ENCODE measurements at places on chromosomes 4 and X. TPM values are rescaled to one million over a fixed set of nuclear protein-coding genes. Genes with fewer than 3 reads are reported as not detected.

Gene TCEAL7
- total RNA-seq = 5.0 TPM

Gene ZMAT1
- total RNA-seq = 4.0 TPM

Gene F11
- total RNA-seq = not detected

Gene SPIN2A
- 0.14 TPM for total RNA-seq

Gene TGIF2LX
- total RNA-seq = not detected

Gene XG
- 0.80 TPM for total RNA-seq

Gene ERCC6L
- 16.9 TPM for total RNA-seq

Gene CENPE
- 72.2 TPM for total RNA-seq

Gene TRIML2
- total RNA-seq = not detected

Gene ANKRD37
- 9.6 TPM for total RNA-seq

Gene MAGEC2
- not detected for total RNA-seq

Gene PRDM8
- total RNA-seq = 0.66 TPM

Gene RHOXF2B
- not detected for total RNA-seq

Gene GPRIN3
- 2.7 TPM for total RNA-seq

Gene USP17L10
- total RNA-seq = not detected

Gene PCDH7
- total RNA-seq = 39.3 TPM

Gene SMIM10
- total RNA-seq = 2.0 TPM

Gene NUDT9
- total RNA-seq = 21.0 TPM

Gene TLR1
- 15.7 TPM for total RNA-seq

Gene TMEM156
- total RNA-seq = 1.0 TPM

Gene RPA4
- 4.4 TPM for total RNA-seq

Gene VAMP7
- total RNA-seq = 56.4 TPM

Gene FTSJ1
- total RNA-seq = 56.7 TPM

Gene ADGRG2
- not detected for total RNA-seq

Gene PCSK1N
- not detected for total RNA-seq

Gene CDS1
- 0.07 TPM for total RNA-seq

Gene FGF16
- total RNA-seq = 6.7 TPM

Gene UGT2B11
- not detected for total RNA-seq

Gene BEX1
- 0.27 TPM for total RNA-seq

Gene RADX
- total RNA-seq = 0.27 TPM

Gene OCIAD2
- 64.9 TPM for total RNA-seq

Gene MAGEC3
- total RNA-seq = not detected

Gene SHROOM4
- 54.1 TPM for total RNA-seq

Gene CT55
- not detected for total RNA-seq

Gene PASD1
- not detected for total RNA-seq

Gene CFAP99
- not detected for total RNA-seq

Gene PRDM5
- 10.1 TPM for total RNA-seq

Gene RXFP1
- total RNA-seq = not detected

Gene GAB3
- total RNA-seq = 4.7 TPM

Gene NEUROG2
- total RNA-seq = not detected

Gene PRRG1
- total RNA-seq = 47.2 TPM

Gene SRPX
- total RNA-seq = 330 TPM

Gene SRPX2
- 143 TPM for total RNA-seq

Gene TEX11
- not detected for total RNA-seq

Gene GLRA2
- total RNA-seq = not detected

Gene PGRMC2
- total RNA-seq = 38.3 TPM

Gene BLTP1
- total RNA-seq = 101 TPM

Gene GAGE12E
- not detected for total RNA-seq

Gene MSL3
- total RNA-seq = 79.4 TPM

Gene LANCL3
- total RNA-seq = 0.93 TPM

Gene VSIG4
- not detected for total RNA-seq

Gene MSX1
- 5.5 TPM for total RNA-seq

Gene CSAG3
- not detected for total RNA-seq

Gene CCDC110
- total RNA-seq = 0.43 TPM

Gene TRO
- total RNA-seq = 2.0 TPM

Gene SLIT2
- total RNA-seq = 54.1 TPM

Gene AREG
- total RNA-seq = not detected
